Osteoblast (primary cell): ENCODE measurements at places on chromosomes 2 and 18. TPM values are rescaled to one million over a fixed set of nuclear protein-coding genes. Genes with fewer than 3 reads are reported as not detected.

Gene SSB
- 82.2 and 94.1 TPM in 2 replicates for total RNA-seq

Gene PPP1R1C
- total RNA-seq: 0.29 and 0.36 TPM in 2 replicates

Gene CFAP221
- 0.36 and 1.2 TPM in 2 replicates for total RNA-seq

Gene RNF125
- under 0.01 and 0.59 TPM in 2 replicates for total RNA-seq

Gene FSHR
- 0.29 and 0.36 TPM in 2 replicates for total RNA-seq

Gene MYO7B
- under 0.01 TPM in 2 replicates for total RNA-seq

Gene CCBE1
- 51.4 and 53.0 TPM in 2 replicates for total RNA-seq

Gene MPP4
- 1.1 and 2.1 TPM in 2 replicates for total RNA-seq

Gene PLCD4
- 2.5 and 4.4 TPM in 2 replicates for total RNA-seq

Gene TMEM247
- not detected in 2 replicates for total RNA-seq

Gene CXCR4
- total RNA-seq: under 0.01 TPM in 2 replicates

Gene ADAM23
- under 0.01 and 0.29 TPM in 2 replicates for total RNA-seq

Gene BOD1L2
- not detected in 2 replicates for total RNA-seq

Gene DUSP11
- total RNA-seq: 32.9 and 36.2 TPM in 2 replicates

Gene PAX3
- total RNA-seq: under 0.01 TPM in 1 of 2 replicates, not detected in the other

Gene PAIP2B
- total RNA-seq: 0.36 and 0.59 TPM in 2 replicates

Gene NDUFAF7
- 16.6 and 16.8 TPM in 2 replicates for total RNA-seq

Gene GREB1L
- total RNA-seq: under 0.01 and 0.36 TPM in 2 replicates
